ENCODE measurements at places on chromosomes 7 and 10.

DNA sequence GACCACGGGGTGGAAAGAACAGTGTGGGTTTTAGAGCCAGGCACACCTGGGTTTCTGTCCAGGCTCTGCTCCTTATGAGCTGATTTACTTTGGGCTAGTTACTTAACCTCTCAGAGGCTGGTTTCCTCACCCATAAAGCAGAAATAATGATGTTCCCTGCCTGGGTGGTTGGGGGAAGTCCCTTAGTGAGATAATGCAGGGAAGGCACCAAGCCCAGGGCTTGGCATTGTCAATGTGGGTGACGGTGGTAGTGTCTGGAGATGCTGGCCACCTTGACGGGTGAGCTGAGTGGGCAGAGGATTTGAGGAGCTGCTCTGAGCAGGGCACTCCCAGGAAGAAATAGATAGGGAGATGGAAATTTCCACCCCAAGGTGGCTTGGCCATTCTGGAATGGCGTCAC lies 65.2 kb downstream of the SH2D4B start:
- DNase-seq, result no peak

GRCh38 chr7:70920876-70921275 lies 211.1 kb upstream of the GALNT17 start:
- no peak for DNase-seq

- DNase-seq, result no peak
Observed at GRCh38 chr7:69122953-69123352, 475.3 kb upstream of the AUTS2 start.

DNA sequence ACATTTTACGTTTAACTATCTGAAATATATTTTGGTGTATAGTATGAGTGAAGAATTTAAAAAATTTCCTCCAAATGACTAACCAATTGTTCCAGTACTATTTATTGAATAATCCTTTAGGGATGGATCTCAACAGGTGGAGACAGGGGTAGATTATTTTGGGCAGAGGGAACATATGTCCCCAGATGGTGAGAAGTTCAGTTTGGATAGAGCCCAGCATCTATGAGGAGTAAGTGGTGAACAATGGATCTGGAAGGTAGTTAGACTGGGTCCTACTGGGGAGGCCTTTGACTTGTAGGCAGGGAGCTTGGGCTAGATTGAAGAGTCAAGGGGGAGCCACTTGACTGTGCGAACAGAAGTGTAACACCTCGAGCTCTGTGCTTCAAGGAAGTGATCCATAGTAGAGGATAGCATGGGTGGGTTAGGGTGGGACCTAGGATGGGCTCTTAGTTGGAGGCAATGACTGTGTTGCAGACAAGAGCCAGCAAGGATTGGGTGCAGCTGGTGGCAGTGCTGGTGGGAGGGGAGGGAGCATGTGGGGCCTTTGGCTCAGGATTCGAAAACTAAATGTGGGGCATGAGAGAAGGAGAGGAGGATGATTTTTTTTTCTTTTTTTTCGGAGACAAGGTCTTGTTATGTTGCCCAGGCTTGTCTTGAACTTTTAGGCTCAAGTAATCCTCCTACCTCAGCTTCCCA lies 3.9 kb upstream of the PURB start:
- no peak for DNase-seq

GRCh38 chr7:77208416-77208815 lies 8.8 kb upstream of the FGL2 start:
- DNase-seq, result no peak

DNA sequence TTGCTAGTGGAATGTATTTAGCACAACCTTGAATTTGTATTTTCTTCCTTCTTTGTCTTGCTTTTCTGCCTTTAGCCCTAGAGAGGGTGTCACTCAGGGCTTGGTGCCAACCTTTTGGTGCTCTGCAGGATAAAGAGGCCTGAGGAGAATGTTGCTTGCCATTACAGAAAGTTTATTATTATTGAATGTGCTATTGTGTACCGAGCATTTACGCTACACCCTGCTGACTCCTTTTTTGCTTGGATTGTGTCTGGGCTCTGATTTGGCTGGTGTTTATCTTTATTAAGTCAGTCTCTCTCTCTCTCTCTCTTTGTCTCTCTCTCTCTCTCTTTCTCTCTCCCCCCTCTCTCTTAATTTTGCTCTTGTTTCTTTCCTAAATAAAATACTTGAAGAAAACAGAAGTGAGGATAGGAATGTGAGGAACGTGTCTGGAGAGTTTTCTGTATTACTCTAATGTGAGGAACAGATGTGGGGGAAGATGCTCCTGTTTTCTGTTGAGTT lies 284.4 kb upstream of the PHYHIPL start:
- no peak for DNase-seq

DNA sequence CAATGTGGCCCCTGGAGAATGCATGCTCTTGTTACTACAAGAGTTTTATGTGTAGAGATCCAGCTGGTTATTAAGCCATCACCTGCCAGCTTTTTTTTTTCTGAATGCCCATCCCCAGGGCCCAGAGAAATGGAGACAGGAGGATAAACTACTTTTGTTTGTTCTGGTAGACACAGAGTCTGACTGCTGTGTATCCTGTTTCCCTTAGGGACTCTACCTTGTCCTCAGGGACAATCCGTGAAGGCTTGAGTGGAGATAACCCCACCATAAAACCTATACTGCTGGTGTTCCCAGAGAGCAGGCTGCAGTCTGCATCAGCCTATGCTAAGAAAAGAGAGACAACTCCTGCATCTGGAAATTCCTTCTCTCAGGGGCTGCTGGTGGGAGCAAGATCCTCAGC lies at the start of gene OR2A5:
TSS of gene OR2A5 (plus strand) at position 301 of the 400 bp plus-strand sequence. CDS start 1,454 bp downstream, outside the sequence.
- DNase-seq, result no peak

DNA sequence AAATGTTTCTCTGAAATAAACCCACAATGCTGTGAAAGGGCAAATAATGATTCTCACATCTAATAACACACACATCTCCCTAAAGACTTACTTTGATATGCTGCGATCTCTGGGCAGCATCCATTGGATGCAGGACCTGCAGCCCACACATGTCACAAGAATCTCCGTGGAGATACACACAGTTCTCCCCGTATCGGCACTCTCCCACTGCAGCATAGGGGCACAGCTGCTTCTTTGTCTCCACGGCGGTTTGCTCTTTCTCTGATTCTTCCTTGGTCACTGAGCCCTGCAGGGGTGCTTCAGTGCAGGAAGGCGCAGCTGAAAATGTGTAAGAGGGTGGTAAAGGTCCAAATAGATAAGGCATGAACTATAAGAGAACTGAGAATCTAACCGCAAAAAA lies 20.4 kb downstream of the MKRN1 start:
- DNase-seq, result no peak

GRCh38 chr10:96038476-96039387 lies 4.7 kb upstream of the CCNJ start:
- DNase-seq, result no peak

GRCh38 chr7:29588900-29589696 lies 25.5 kb downstream of the PRR15 start:
- DNase-seq, result no peak

DNA sequence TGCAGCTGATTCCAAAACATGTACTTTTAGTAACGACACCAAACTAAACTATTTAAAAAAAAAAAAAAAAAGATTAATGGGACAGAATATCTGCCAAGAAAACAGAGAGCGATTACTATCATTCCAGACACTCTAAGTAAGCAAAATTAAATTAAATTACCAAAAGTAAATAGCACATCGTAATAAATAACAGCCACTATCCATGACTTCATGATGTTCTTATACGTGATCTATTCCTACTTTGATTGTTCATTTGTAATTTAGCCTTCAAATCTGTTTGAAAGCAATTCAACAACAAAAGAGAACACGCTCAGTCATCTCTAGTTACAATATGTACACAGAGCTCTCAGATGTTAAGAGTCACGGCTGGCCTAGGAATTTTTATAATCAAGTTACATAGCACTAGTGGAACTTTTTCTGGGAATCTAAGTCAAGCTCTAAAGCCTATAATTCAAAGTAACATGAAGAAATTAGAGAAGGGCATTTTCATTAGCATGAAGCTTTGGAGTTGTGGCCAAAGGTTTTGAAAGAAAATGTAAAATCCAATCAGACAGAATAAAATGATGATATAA lies 241.7 kb upstream of the NEBL start:
- DNase-seq, result no peak
